Stimulated activated CD4-positive, alpha-beta T cell treated with anti-CD3 and anti-CD28 coated beads, Interleukin-4, amount 100 ng/mL, for 24 hours (primary cell): ENCODE measurements at places on chromosomes 12 and 14.

- DNase-seq: no peak
Measured at GRCh38 chr12:85949253-85949652, 75.2 kb downstream of the NTS start.

- no peak for DNase-seq
Measured at GRCh38 chr12:4763549-4763948, 43.3 kb downstream of the GALNT8 start.

DNA sequence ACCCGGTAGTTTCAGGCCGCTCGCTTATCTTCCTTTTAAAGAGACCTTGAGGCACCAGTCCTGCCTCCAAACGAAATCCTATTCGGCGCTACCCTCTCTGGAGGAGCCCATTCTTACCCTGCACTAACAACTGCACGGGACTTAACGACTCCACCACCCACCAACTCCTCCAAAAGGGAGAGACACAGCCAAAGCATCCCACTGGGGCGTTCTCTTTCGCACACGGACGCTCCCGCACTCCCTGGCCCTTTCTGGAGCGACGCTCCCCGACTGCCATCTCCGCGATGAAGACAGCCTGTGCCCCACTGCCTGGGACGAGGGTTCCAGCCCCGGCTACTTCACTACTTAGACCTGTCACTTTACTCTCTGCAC, 650 bp downstream of the GALC start:
- DNase-seq: no peak

GRCh38 chr12:23533265-23533664, 416.2 kb downstream of the SOX5 start:
- DNase-seq: no peak

DNA sequence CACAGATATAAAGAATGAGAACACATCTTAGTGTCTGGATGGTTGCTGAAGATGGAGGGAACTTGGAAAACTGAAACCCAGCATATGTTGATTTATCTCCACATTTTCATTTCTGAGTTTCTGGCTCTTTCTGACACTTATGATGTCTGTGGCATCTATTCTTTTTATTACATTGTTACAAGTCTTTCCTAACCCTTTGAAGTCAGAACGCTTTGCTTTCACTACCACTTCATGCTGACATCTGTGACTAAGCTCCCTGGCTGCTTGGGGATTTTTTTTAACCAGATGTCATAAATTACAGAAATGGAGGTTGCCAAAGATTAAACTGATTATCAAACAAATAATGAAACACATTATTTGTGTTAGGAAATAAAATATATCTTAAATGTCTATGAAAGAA, 188.7 kb downstream of the KITLG start:
- DNase-seq: no peak

- no peak for DNase-seq
Measured at GRCh38 chr14:70934502-70935134, 27.4 kb downstream of the PCNX1 start.

- no peak for DNase-seq
Measured at GRCh38 chr12:110995016-110995415, 74.6 kb upstream of the MYL2 start.

DNA sequence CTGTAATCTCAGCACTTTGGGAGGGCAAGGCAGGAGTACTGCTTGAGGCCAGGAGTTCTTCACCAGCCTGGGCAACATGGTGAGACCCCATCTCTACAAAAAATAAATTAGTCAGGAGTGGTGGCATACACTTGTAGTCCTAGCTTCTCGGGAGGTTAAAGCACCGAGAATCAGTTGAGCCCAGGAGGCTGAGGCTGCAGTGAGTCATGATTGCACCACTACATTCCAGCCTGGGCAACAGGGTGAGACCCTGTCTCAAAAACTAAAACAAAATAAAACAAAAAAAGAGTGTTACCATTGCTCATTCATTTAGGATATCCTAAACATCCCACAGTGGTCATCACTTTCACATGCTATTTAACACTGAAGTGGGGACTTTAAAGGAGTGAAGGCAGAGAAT, 7.8 kb downstream of the NEK9 start:
- DNase-seq: no peak

- no peak for DNase-seq
Measured at GRCh38 chr12:131153956-131154355, 200.2 kb downstream of the ADGRD1 start.

- peak; percentile 22 for DNase-seq
Measured at GRCh38 chr14:86057018-86057667, 527.2 kb downstream of the FLRT2 start.

GRCh38 chr12:66491853-66492252, 187.0 kb downstream of the GRIP1 start:
- no peak for DNase-seq

DNA sequence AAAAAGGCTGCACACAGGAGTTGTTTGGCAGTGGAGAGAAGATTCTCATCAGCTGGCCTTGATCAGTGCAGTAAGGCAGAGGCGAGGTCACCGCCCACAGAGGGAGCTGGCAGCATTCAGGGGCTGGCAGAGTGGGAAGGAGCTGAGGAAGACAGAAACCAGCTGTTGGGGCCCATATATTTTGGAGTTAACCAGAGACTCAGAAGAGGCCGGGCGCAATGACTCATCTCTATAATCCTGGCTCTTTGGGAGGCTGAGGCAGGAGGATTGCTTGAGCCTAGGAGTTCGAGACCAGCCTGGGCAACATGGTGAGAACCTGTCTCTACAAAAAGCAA, 17.7 kb downstream of the SMCO2 start:
- no peak for DNase-seq

DNA sequence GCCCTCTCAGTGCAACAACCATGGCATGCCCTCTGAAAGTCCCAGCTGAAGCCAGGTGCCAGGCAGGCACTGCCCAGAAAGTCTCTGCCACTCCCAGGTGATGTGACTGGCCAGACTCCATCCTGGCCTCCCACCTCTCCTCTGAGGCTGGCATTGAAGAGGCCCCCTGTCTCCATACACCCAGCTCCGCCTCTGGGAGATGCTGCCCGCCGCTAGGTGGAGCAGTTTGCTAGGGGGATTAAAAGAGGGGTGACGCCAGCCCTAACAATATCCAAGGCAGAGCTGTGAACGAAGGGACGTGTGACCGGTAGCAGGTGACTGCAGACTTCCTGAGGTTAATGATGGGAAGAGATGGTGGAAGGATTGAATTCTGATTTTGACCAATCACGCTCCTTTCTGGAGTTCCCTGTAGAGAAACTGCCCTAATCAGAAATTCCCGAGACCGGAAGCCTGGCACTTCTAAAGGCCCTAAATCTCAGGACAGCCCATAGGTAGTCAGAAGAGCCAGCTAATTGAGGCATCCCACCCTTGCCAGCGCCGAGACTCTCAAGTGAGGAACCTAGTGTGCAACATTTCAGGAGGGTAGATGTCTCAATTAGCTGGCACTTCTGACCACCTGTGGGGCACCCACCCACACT, 8.3 kb upstream of the PLEK2 start:
- DNase-seq: peak; percentile 29

GRCh38 chr12:86917121-86917520, 660.9 kb upstream of the MGAT4C start:
- DNase-seq: no peak

- no peak for DNase-seq
Measured at GRCh38 chr12:91422127-91422526, 239.5 kb upstream of the DCN start.

GRCh38 chr12:116294454-116295165, 17.1 kb upstream of the MED13L start:
- no peak for DNase-seq

DNA sequence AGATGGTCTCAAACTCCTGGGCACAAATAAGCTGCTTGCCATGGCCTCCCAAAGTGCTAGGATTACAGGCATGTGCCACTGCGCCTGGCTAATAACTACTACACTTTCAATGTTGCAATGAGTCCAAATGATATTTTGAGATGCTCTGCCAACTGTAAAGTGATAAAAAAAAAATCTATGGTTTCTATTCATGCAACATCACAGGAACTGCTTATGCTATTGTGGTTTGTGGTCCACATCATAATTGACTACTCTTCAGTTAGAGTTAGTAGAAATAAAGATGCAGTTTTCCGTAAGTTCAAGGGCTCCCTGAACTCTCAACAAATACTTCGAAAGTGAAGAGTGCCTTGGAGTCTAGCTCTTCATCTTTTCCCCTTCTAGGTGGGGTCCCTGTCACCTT, 239.4 kb downstream of the C12orf75 start:
- no peak for DNase-seq

DNA sequence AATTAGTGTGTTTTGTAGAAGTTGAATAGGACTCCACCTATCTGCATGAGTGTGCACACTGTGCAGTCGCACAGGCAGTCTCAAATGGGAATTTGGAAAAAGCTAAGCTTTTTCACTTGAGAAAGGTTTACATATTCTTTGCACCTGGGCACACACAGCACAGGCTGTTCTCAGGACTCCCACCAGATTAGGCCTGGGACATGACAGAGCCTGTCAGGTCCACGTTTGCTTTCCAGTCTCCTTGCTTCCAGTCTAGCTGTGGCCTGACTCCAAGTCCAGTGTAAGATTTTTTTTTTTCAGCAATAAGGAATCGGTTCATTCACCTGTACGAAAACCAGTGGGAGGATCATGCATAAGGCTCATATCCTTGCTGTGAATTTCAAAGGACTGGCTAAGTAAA, 181.3 kb downstream of the ZFP36L1 start:
- DNase-seq: no peak

GRCh38 chr12:52295663-52296062, 4.3 kb upstream of the KRT81 start:
- DNase-seq: no peak

DNA sequence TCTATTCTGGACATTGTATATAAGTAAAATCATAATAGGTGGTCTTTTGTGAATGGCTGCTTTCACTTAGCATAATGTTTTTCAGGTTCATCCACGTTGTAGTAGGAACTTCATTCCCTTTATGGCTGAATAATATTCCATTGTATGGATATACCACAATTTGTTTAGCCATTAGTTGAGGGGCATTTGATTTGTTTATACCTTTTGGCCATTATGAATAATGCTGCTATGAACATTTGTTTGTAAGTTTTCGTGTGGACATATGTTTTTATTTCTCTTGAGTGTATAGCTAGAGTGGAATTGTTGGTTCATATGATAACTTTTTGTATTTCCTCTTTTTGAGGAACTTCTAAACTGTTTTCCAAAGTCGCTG, 123.3 kb downstream of the TTLL5 start:
- no peak for DNase-seq

DNA sequence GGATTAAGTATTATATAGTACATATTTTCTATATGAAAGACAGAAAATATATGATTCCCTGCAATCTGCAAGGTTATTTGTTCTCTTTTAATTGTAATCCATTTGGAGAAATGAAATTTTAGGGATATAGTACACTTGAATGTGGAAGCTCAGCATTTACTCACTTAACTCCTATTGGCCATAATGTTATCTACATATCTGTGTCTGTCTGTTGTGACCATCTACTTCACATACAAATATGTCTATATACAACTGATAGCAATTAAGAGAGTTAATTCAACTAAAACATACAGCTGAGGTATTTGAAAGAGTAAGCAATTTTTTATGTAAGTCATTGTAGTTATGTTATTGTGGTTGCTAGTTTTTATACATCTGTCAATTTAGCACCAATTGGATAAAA, 12.9 kb downstream of the FOXG1 start:
- DNase-seq: no peak

DNA sequence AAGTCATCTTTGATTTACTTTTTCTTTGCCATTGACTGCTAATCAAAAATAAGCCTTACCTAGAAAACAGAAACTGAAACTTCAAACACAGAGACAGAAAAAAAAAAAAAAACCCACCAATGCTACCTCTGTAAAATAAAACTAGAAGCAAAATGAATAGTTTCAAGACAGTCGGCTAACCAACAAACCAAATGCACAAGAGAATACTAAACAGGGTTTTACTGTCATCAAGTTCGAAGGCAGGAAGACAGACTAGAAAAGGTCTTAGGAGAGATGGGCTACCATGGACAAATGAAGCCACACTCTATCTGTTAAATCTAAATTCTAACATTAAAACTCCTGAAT, 59.5 kb downstream of the SEL1L start:
- DNase-seq: no peak

GRCh38 chr14:23572836-23573235, 5.2 kb upstream of the AP1G2 start:
- no peak for DNase-seq

DNA sequence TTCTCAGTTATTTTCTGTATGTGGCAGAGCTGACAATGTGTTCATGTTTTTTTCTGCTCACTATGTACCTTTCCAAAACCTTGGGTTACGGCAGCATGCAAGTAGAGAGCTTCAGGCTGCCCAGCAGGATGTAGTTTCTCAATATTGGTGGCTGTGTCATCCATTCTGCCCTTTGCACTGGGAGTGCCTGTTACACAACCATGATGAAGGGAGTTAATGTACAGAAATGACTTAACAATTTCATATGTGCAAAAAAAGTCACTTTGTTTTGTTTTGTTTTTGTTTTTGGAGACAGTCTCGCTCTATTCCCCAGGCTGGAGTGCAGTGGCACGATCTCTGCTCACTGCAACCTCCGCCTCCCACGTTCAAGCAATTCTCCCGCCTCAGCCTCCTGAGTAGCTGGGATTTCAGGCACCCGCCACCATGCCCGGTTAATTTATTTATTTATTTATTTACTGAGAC, 6.1 kb upstream of the CNIH1 start:
- no peak for DNase-seq

GRCh38 chr14:32012571-32012970, 64.5 kb upstream of the ARHGAP5 start:
- no peak for DNase-seq
